ENCODE measurements at places on chromosomes 4 and X.

- no peak for DNase-seq
Measured at GRCh38 chr4:102869569-102870197, 891 bp downstream of the CISD2 start.

DNA sequence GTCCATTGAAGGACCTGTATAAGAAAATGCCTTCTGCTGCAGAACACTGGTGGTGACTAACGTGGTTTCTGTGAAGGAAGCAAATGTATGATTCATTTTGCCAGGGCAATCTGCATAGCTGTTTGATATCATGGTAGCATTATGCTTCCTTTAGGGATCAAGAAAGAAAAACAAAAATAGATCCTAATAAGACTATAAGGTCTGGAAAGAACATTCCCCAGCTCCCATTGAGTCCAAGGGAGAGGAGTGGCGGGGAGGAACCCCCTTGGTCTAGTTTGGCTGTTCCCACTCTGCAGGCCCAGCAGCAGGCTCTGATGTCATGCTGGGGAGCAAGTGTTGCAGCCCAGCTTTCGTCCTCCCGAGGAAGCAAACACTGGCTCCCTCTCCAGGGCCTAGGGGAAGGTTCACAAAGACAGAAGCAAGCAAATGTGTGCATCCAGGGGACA lies 154.5 kb upstream of the GALNT7 start:
- no peak for DNase-seq

DNA sequence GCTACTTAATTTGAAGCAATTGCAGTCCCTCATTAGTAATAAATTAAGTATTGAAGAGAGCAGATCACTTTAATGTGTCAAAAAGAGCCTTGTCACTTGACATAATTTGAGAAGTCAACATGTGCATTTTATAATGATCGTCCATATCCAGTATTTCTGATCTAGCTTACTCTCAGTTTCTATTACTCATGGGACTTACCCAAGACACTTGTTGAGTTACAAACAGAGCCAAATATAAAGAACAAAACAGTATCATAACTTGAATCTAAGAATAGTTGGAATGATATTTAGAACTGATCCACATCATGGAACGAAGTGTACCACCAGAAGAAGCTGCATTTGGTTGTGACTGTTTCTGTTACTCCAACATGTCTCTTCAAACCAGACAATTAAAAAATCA lies 54.7 kb downstream of the SLITRK4 start:
- no peak for DNase-seq

DNA sequence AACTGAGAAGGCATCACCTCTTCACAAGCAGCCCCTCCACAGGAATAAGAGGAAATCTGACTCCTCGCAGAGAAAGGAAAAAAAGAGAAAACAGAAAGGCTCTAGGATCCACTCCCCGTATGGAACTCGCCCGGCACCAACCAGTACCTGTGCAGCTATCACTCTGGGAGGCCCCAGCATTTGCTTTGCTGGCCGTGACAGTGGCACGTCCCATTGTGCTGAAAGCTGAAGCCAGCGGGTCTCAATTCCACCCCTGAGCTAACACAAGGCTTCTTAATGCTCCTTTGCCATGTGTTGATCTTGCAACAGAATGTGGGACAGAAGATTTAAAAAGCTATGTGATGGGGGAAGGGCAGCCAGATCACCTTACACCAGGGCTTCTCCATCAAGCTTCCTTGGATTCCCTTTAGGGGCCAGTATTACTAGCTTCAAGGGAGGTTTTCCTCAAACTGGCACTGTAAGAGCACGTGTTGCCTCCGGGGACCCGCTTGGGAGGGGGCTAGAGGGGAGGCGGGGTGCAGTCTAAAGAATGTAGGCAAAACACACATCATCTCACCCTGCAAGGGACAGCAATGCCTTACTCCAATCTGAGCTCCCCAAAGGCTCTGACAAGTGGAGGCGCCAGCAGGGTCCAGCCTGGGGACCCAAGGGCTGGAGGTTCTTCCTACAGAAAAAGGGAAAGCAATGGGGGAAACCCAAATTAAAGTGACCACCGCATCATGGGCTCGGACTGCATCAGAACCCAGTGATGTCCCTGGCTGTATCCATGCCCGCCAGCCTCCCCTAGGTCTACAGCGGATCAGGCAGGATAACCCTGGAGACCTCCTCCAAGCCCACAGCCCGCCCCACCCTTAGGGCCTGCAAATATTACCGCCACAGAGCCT lies 1.2 kb downstream of the USP46 start:
- no peak for DNase-seq

DNA sequence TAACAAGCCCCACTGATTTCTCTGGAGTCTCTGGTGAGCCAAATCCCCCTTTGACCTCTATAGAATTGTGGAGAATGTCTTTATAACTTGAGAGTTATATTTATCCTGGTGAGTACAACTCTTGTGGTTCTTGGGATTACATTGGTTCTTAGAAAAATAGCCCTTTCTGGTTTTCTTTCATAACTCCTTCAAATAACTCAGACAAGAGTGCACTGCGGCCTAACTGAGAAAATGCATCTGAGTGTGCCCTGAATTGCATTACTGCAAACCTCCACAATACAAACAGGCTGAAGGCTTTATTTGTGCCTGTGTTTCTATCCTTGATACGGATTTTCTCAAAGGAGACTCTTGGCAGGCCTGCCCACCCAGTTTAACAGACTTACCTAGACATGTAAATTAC lies 2.7 kb downstream of the BEX3 start:
- DNase-seq = no peak

Measured in stimulated activated CD4-positive, alpha-beta T cell treated with anti-CD3 and anti-CD28 coated beads, Interleukin-2, amount 100 ng/mL, for 48 hours (primary cell).